ENCODE measurements at places on chromosomes 3 and 15.

GRCh38 chr3:98018301-98018700 lies 16.8 kb downstream of the GABRR3 start:
- no peak for DNase-seq

DNA sequence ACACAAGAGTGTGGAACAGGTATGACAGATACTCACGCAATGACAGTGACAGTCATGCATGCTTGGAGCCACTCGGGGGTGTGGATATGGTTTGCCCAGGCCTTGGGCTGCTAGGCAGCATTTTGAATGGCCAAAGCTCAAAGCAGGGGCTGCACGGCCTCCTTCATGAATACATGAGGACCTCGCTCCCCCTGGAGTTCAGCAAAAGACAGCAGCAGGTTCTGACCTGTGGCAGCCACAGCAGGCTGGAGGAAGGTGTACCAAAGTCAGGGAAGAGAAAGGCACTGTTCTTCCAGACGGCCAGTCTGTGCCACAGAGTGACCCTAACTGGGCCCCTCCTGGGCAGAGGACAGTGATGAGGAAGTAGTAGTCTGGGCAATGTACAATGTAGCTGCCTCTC lies 88.2 kb upstream of the C2CD4B start:
- DNase-seq, result no peak

- no peak for DNase-seq
Observed at GRCh38 chr15:96374499-96374898, 44.0 kb downstream of the NR2F2 start.

DNA sequence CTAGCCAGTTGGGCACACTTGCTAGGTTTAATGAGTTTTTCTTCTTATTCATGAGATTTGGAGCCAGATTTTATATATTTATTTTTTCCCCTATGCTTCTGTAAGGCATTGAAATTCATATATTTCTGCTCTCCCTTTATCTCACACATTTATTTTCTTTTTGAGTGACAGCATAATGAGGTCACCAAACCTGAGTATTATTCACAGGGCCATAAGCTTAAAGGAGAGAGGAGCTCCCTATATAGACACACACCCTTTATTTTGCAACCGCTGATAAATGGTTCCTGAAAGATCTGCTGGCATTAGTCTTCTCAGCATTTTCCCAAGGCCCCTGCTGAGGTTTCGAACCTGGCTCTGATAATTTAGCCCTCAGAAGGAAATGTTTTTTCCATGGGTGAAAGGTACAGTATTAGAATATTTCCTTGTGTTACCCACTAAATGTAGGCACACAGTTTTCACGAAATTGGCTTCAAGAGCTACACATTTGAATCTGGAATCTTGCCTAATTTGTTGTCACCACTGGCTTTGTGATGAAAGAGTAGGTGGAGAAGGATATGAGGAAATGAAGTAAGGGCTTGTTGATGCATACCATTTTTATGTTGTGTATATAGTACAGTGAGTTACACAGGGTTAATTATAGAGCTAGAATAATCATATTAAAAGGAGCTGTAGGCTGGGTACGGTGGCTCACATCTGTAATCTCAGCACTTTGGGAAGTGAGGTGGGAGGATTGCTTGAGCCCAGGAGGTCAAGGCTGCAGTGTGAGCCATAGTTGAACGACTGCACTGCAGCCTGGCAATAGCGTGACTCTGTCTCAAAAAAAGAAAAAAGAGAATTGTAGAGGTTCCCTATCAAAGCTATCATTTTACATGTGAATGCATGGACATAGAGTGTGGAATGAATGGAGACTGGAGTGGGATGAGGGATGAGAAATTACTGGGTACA lies 6.5 kb downstream of the KLHL18 start:
- DNase-seq, result no peak

- no peak for DNase-seq
Observed at GRCh38 chr3:114234745-114235144, 2.6 kb downstream of the ZNF80 start.

- DNase-seq, result no peak
Observed at GRCh38 chr3:154582501-154582900, 152.5 kb upstream of the GPR149 start.

Data from nephron progenitor cell (in vitro differentiated cells).